ENCODE measurements at places on chromosomes 6 and 20. TPM values are rescaled to one million over a fixed set of nuclear protein-coding genes. Genes with fewer than 3 reads are reported as not detected.

MUCL3 gene
- not detected for total RNA-seq

FILIP1 gene
- 117 TPM for total RNA-seq

MICB gene
- 1.6 TPM for total RNA-seq

GNRH2 gene
- not detected for total RNA-seq

TP53TG5 gene
- total RNA-seq = not detected

TMEM151B gene
- 2.6 TPM for total RNA-seq

GCLC gene
- total RNA-seq = 26.3 TPM

TRIM10 gene
- not detected for total RNA-seq

UQCC2 gene
- total RNA-seq = 143 TPM

Data from right atrium auricular region (tissue), 2 donors.